ENCODE measurements at places on chromosomes 3 and 15. TPM values are rescaled to one million over a fixed set of nuclear protein-coding genes. Genes with fewer than 3 reads are reported as not detected.

DNA sequence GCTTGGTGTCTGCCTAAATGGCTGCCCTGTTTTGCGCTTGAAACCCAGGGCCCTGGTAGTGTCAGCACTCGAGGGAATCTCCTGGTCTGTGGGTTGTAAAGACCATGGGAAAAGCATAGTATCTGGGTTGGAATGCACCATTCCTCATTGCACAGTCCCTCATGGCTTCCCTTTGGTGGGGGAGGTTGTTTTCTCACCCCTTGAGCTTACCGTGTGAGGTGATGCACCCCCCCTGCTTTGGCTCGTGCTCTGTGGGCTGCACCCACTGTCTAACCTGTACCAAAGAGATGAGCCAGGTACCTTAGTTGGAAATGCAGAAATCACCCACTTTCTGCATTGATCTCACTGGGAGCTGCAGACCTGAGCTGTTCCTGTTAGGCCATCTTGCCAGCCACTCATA lies 104.7 kb downstream of the MBNL1 start:
- no peak for DNase-seq

DNA sequence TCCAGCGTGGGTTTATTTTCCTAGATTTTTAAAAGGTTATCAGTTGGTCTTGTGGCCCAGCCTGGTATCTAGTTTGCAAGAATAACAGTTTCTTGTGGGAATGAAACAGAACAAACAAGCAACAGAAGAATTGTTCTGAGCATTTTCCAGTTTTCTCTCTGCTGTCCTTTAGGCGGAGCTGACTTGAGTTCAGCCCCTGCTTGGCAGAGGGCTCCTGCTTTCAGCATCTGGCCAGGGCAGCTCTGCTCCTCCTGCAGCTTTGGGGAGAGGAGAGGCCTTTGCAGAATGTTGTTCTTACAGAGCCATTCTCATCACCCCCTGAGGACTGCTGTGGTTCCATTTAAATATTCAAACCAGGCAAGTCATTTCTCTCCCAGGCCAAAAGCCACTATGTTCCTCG lies 117.7 kb downstream of the ALDH1A2 start:
- no peak for DNase-seq

DNA sequence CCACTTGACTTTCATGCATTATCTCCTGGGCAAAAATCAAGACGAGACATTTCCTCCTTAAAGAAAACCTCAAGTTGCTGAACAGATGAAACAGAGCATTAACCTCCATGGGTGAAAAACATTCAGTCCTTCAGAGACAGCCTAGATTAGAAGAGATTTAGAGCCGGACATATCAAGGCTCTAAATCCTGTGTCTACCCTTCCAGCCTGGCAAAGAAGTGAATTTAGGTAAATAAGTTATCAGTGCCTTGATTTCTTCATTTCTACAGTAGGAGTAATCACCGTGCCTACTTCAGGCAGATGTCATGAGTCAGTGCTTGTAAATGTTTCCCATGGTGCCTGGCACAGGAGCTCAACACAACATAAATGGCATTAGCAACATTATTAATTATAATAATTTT lies 159.3 kb upstream of the PRICKLE2 start:
- no peak for DNase-seq

GRCh38 chr15:71893691-71894090 lies 83.3 kb downstream of the NR2E3 start:
- DNase-seq: no peak

- DNase-seq: no peak
These were observed 298.7 kb upstream of the GOLIM4 start for GRCh38 chr3:168394439-168394838.

- DNase-seq: no peak
These were observed 108.9 kb upstream of the ETV5 start for GRCh38 chr3:186217820-186218164.

DNA sequence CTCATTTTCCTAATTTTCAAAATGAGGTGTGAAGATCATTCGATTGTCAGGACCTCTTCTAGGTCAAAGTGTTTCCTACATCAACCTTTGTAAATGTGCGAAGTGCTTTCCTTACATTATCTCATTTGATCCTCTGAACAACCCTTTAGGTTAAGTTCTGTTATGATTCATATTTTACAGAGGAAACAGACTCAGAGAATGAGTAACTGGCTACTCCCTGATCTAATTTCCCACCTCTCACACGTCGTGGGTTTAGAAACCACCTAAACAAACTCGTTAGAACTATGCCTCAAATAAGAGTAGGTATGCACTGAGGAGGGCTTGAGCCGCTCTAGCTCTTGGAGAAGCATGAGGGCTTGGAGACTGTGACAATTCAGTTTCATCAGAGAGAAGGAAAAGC lies 148.6 kb downstream of the CD47 start:
- DNase-seq: no peak

GRCh38 chr3:157354254-157354653 lies 82.4 kb upstream of the PTX3 start:
- DNase-seq: no peak

GRCh38 chr3:196774848-196775422 lies 35.3 kb downstream of the PAK2 start:
- no peak for DNase-seq

GRCh38 chr3:143901105-143901504 lies 52.8 kb upstream of the SLC9A9 start:
- no peak for DNase-seq

GRCh38 chr3:8464668-8465067 lies 37.0 kb upstream of the LMCD1 start:
- DNase-seq: no peak

Gene CCRL2
- not detected for total RNA-seq

Gene FBXL22
- not detected for total RNA-seq

Gene MKRN2OS
- not detected for total RNA-seq
